ENCODE measurements at places on chromosomes 3 and 15. TPM values are rescaled to one million over a fixed set of nuclear protein-coding genes. Genes with fewer than 3 reads are reported as not detected.
A peak's percentile ranks its signal among the peaks of the same experiment; 100 is the strongest.

- peak; percentile 17 for DNase-seq
Measured at GRCh38 chr3:16529264-16529663, 15.8 kb upstream of the RFTN1 start.

Gene FSIP1
- total RNA-seq: 3.9 TPM

Gene SMCO1
- total RNA-seq: not detected

- DNase-seq: peak; percentile 25
Measured at GRCh38 chr15:76340198-76340802, 3.7 kb downstream of the ISL2 start.

Gene SPINT1
- total RNA-seq: under 0.01 TPM

Gene ARF4
- total RNA-seq: 121 TPM

Data from fibroblast of lung (primary cell).